AG04450 (cell line): ENCODE measurements at places on chromosomes 12 and 14. TPM values are rescaled to one million over a fixed set of nuclear protein-coding genes. Genes with fewer than 3 reads are reported as not detected.

DNA sequence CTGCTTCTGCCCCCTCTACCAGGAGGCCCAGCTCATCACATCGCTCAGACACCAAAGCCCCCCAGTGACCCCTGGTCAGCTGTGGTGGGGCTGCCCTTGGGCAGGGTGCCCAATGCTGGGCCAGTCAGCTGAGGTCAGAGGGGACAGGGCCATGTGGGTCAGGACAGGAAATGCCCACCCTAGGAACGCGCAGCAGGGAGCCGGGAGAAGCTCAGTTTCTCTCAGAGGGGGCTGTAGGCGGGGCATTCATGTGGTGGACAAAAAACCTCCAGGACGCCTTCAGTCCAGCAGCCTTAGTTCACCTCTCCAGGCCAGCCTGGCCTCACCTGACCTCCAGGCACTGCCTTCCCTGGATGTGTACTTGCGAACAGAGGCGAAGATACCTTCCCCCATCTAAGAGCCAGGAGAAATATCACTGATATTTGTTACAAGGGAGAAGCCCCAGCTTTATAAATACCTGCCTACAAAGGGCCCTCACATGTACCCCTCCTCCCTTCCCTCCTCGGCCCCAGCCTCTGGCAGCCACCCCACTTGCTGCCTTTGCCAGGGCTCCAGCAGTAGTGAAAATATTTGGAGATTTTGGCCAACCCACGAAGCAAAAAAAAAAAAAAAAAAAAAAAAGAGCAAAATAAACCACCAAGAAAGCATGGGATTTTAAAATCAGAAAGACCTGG is 41.9 kb upstream of the PLEKHG6 start:
- DNase-seq = no peak

The LRCOL1 gene
- 0.11 and 0.35 TPM in 2 replicates for polyA plus RNA-seq

- DNase-seq = no peak
Measured at GRCh38 chr14:71228711-71229110, 321.5 kb downstream of the PCNX1 start.

GRCh38 chr12:80761838-80762237 is 45.1 kb downstream of the MYF5 start:
- DNase-seq = no peak

- DNase-seq = no peak
Measured at GRCh38 chr12:70448371-70448770, 82.3 kb downstream of the KCNMB4 start.

The TOGARAM1 gene
- polyA plus RNA-seq = 8.3 and 13.2 TPM in 2 replicates

DNA sequence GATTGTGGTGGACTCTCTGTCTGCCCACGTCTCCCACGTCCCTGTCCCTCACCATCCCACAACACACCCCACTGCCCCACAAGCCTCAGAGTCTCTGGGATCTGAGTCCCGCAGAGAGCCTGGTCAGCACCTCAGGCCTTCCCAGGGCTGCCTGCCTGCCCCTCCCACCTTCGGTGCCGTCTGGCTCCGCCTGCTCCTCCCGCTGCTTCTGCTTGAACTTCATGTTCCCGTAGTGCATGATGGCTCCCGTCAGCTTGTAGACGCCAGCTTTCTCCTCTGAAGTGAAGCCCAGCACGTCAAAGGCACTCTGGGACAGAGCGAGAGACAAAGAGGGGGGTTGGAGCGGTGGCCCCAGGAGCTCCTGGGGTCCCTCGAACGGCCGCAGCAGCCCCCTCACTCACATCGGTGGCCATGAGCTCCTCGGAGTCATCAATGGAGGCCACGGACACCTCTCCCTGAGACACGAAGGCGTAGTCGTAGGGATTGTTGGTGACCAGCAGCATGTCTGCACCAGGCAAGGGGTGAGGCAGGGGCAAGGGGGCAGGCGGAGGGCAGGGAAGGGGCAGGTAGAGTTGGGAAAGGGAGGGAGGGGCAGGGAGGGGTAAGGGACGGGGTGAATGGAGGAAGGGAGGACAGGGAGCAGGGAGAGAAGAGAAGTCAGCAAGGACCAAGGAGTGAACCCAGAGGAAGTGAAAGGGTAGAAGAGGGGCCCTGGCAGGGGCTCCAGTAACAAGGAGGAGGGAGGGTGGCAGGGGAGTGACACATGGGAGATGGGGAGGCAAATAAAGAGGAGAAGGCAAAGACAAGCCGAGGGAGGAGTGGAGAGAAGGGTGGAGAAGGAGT is 5.6 kb downstream of the MYH6 start:
- DNase-seq = no peak

DNA sequence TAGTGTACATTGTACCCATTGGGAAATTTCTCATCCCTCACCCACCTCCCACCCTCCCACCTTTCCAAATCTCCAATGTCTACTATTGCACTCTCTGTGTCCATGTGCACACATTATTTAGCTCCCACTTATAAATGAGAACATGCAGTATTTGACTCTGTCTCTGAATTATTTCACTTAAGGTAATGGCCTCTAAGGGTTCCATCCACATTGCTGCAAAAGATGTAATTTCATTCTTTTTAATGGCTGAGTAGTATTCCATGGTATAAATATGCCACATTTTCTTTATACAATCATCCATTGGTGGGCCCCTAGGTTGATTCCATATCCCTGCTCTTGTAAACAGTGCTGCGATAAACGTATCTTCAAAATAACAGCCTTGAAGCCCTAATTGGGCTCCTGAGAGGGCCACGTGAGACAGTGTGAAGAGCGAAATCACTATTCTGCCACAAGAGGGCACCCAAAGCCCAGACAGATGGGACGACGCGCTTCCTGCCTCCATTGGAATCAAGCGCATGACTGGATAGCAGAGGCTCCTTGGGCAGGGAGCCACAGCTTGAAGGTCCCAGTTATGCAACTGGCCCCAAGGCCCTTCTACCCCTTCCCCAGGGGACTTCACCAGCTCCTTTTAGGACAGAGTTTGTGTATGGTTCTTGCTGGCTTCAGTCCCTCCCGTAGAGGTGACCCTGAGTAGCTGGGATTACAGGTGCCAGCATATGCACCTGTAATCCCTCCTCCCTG is 21.3 kb upstream of the CD27 start:
- peak; percentile 83 for DNase-seq

DNA sequence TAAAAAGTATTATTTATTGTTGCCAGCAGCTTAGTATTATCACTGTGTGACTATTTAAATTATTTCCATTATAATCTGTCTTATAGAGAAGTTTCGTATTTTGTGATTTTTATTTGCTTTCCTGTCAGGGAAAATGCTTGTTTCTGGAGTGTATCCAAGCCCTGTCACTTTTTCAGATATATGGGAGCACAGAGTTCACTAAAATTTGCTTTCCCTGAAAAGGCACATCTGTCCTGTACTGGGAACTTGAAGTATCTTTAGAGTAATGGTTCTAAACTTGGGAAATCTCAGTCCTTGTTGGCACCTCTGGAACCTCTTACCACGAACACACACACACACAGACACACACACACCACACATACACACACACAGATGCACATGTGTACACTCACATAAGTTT is 39.3 kb upstream of the SSTR1 start:
- no peak for DNase-seq

The FAM222A gene
- 0.15 and 0.16 TPM in 2 replicates for polyA plus RNA-seq

DNA sequence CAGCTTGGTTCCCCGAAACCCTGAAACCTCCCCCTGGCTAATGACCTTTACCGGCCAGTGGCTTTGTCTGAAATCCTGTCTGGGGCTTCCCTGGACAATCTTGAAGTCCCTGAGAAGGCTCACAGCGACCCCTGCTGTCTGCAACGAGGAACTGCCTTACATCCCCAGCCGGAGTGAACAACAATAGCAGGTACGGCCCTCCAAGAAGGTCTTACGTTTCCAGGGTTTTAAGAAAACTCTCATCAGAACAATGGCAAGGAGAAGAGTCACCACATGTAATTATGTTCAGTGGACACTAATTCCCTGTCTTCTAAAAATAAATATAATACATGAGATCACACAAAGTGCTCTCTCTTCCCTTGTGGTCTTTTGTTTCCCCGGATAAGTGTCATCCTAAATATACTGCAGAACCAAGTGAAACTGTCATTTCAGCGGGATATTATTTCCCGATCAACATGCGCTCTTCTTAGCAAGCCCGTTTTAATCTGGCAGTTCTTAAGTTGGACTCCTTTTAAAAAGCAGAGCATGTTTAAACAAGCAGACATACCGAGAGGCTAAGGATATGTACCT is 53.3 kb downstream of the RBM19 start:
- peak; percentile 51 for DNase-seq

- no peak for DNase-seq
Measured at GRCh38 chr14:93456356-93456755, 25.6 kb downstream of the UNC79 start.

GRCh38 chr14:60014402-60014801 is 77.3 kb upstream of the PCNX4 start:
- no peak for DNase-seq

DNA sequence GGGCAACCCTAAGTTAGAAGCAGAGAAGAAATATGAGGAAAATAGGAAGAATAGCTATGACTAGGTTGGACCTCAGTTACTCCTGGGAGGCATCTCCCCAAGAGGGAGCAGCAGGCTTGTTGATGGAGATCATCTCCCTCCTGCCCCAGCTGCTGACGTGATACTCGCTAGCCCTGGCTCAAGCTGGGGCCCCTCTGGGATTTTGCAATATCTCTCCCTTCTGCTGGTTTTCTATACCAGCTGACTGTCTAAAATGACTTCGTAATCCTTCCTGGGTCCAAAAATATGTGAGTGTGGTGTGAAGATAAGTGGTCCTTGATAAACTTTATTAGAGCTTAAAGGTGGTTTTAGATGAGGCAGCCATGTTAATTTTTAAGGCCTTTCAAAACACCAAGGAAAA is 4.5 kb upstream of the HECTD4 start:
- DNase-seq = peak; percentile 63

DNA sequence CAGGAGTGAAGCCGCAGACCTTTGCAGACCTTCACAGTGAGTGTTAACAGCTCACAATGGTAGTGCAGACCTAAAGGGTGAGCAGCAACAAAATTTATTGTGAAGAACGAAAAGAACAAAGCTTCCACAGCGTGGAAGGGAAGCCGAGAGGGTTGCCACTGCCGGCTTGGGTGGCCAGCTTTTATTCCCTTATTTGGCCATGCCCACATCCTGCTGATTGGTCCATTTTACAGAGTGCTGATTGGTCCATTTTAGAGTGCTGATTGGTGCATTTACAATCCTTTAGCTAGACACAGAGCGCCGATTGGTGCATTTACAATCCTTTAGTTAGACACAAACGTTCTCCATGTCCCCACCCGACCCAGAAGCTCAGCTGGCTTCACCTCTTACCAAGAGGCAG is 35.5 kb downstream of the MAPK1IP1L start:
- DNase-seq = no peak

The SPTB gene
- polyA plus RNA-seq = 0.01 TPM in 1 of 2 replicates, not detected in the other

The HOXC11 gene
- not detected in 2 replicates for polyA plus RNA-seq

The LRTM2 gene
- not detected in 2 replicates for polyA plus RNA-seq

GRCh38 chr14:61202124-61202523 is 79.0 kb downstream of the TMEM30B start:
- DNase-seq = no peak

The TAS2R42 gene
- not detected in 2 replicates for polyA plus RNA-seq

- no peak for DNase-seq
Measured at GRCh38 chr12:29783773-29784666, at the start of gene TMTC1. Gene TMTC1 (minus strand): TSS chr12:29783942. CDS start chr12:29783751, 191 bp downstream.

The ERP27 gene
- polyA plus RNA-seq = not detected in 2 replicates

DNA sequence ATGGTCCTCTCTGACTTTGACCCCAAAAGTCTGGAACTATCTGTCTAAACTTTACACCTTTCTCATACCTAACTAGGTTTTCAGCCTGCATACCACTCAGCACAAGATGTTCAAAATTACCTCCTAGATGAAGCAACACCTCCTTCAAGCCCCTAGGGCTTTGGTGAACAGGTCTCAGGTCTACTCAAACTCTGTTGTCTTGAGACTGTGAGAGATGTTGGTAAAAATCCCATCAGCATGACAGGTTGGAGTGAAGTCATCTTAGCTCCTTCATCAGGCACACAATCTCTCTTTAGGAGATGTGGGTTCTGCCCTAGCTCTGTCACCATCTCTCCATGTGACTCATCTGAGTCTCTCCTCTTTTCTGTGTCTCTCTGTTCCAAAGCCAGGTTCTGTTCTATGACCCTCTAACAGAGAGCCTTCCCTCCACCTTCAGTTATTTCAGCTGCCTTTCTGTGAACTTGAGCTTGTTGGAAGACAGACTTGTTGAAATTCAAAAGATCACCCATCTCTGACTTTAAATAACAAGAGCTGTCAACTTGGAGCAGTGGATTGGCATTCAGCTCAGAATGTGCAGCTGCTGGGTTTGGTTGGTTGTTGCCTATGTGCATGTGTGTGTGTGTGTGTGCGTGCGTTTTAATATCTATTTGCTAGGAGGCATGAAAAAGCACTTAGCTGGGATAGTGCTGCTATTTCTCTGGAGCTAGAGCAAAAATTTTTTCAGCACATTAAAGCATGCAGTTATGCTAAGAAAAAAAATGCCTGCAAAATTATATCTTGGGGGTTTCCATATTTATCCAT is 130.7 kb downstream of the CRACR2A start:
- no peak for DNase-seq

The FAM181A gene
- not detected in 2 replicates for polyA plus RNA-seq

- no peak for DNase-seq
Measured at GRCh38 chr12:109735051-109735521, 21.5 kb downstream of the FAM222A start.
